ENCODE measurements at places on chromosomes 13 and 19. TPM values are rescaled to one million over a fixed set of nuclear protein-coding genes. Genes with fewer than 3 reads are reported as not detected.

The IFNL1 gene
- not detected for polyA plus RNA-seq

The SIGLEC7 gene
- 0.59 TPM for polyA plus RNA-seq

The FAM83E gene
- polyA plus RNA-seq = 0.20 TPM

The PLEKHJ1 gene
- 65.2 TPM for polyA plus RNA-seq

The FBXO27 gene
- polyA plus RNA-seq = 10.9 TPM

The CGB3 gene
- polyA plus RNA-seq = not detected

The CPB2 gene
- polyA plus RNA-seq = not detected

The ADGRE1 gene
- polyA plus RNA-seq = not detected

The PDX1 gene
- polyA plus RNA-seq = not detected

The THSD1 gene
- polyA plus RNA-seq = 3.9 TPM

The TMEM59L gene
- polyA plus RNA-seq = 4.8 TPM

The ZNF677 gene
- 18.8 TPM for polyA plus RNA-seq

The SPINT2 gene
- 5.7 TPM for polyA plus RNA-seq

The EMP3 gene
- 66.7 TPM for polyA plus RNA-seq

The PLIN5 gene
- 33.9 TPM for polyA plus RNA-seq

The TYROBP gene
- 36.7 TPM for polyA plus RNA-seq

The CDX2 gene
- not detected for polyA plus RNA-seq

The FAAP24 gene
- polyA plus RNA-seq = 0.72 TPM

The LILRB2 gene
- 1.9 TPM for polyA plus RNA-seq

The ZNF534 gene
- polyA plus RNA-seq = 0.34 TPM

The RDH8 gene
- polyA plus RNA-seq = not detected

The ZNF428 gene
- polyA plus RNA-seq = 65.0 TPM

The CATSPERD gene
- not detected for polyA plus RNA-seq

The ZNF382 gene
- polyA plus RNA-seq = 3.9 TPM

The ZNF724 gene
- polyA plus RNA-seq = 0.34 TPM

The BRME1 gene
- 0.48 TPM for polyA plus RNA-seq

The GGN gene
- polyA plus RNA-seq = 0.11 TPM

The KLC3 gene
- polyA plus RNA-seq = 0.18 TPM

The RFXAP gene
- polyA plus RNA-seq = 2.2 TPM

The CACNG6 gene
- polyA plus RNA-seq = not detected

The C13orf46 gene
- polyA plus RNA-seq = 0.20 TPM

The ZNF446 gene
- 6.4 TPM for polyA plus RNA-seq

The BORCS8 gene
- polyA plus RNA-seq = 30.3 TPM

The NLRP7 gene
- polyA plus RNA-seq = not detected

The UBE2L5 gene
- polyA plus RNA-seq = not detected

The SCN1B gene
- 89.1 TPM for polyA plus RNA-seq

The TPGS1 gene
- polyA plus RNA-seq = 21.3 TPM

The PGLYRP2 gene
- polyA plus RNA-seq = not detected

The FGF22 gene
- polyA plus RNA-seq = 0.23 TPM

The HSH2D gene
- 0.18 TPM for polyA plus RNA-seq

The NTF4 gene
- polyA plus RNA-seq = 2.2 TPM

The CAPNS1 gene
- polyA plus RNA-seq = 726 TPM

The DAPK3 gene
- polyA plus RNA-seq = 122 TPM

The ERICH6B gene
- polyA plus RNA-seq = not detected

The ZNF302 gene
- polyA plus RNA-seq = 25.1 TPM

The ZNF85 gene
- polyA plus RNA-seq = 2.4 TPM

The PRKACA gene
- 256 TPM for polyA plus RNA-seq

The KLK11 gene
- 0.14 TPM for polyA plus RNA-seq

The SH2D3A gene
- 0.54 TPM for polyA plus RNA-seq

The ZNF536 gene
- 2.5 TPM for polyA plus RNA-seq

The SLC5A5 gene
- not detected for polyA plus RNA-seq

The PSG5 gene
- not detected for polyA plus RNA-seq

All from right cardiac atrium (tissue), 5 donors.